ENCODE measurements at places on chromosomes 16 and 17. TPM values are rescaled to one million over a fixed set of nuclear protein-coding genes. Genes with fewer than 3 reads are reported as not detected.
A peak's percentile ranks its signal among the peaks of the same experiment; 100 is the strongest.

The RUNDC1 gene
- 10.8 TPM for total RNA-seq

The ZMYND15 gene
- total RNA-seq: not detected

- no peak for DNase-seq
These were observed 14.9 kb downstream of the CMTM4 start for GRCh38 chr16:66681676-66682075.

- no peak for DNase-seq
These were observed 38.3 kb upstream of the ACSM2B start for GRCh38 chr16:20614186-20615141.

DNA sequence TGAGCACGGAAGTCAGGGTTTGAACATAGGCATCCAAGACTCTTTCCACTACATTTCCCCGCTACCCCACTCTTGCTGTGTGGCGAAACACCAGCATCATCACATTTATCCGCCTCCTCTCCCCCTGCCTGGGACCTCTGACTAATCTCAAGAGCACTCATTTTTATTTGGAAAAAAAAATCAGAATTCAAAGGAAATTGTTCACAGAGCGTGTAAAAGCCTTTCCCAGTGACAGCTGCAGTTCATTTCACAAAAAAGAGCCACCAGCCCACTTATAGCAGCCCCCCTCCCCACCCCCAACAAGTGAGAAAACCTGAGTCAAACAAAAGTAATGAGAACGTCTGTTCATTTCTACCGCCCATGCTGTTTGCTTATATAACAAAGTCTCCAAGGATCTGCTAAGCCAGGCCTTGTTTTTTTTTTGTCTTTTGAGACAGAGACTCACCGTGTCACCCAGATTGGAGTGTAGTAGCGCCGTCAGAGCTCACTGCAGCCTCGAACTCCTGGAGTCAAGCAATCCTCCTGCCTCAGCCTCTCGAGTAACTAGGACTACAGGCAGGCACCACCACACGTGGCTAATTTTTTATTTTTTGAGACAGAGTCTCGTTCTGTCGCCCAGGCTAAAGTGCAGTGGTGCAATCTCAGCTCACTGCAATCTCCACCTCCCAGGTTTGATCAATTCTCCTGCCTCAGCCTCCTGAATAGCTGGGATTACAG is 48.3 kb upstream of the HAPSTR1 start:
- DNase-seq: no peak

DNA sequence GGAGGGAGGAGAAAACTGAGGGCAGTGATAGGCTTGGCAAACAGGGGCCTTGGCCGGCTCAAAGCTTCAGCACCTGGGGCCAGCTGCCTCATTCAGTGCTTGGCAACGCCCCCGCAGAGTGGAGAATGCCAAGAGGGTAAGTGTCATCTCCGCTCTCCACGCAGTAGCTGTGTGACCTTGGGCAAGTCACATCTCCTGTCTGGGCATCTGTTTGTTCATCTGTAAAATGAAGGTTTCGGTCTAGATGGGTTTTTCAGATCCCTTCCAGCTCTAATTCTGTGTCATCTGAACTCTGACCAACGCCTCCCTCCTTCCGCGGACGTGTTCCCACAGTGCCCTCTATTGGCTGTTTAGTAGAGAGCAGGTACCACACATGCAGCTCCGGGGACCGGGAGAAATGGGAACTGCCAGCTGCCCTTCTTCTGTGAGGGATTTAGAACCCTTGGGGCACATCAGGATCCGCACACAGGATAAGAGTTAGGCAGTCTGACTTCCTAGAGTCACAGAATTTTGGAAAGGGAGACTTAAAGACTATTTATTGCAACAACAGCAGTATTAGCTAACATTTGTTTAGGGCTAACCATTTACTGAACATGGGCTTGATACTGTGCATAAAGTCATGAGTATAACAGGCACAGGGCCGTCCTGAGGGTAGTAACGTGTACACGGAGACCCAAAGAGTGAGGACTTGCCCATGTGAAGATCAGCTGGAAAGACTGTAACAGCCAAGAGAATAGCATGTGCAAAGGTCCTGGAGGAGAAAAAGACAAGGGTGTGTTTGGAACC is 26.8 kb downstream of the GP2 start:
- DNase-seq: peak; percentile 79

Measured in SJCRH30 (cell line).